Naive thymus-derived CD4-positive, alpha-beta T cell (primary cell): ENCODE measurements at places on chromosomes 3 and 15. TPM values are rescaled to one million over a fixed set of nuclear protein-coding genes. Genes with fewer than 3 reads are reported as not detected.

The SI gene
- total RNA-seq = not detected

The OCA2 gene
- not detected for total RNA-seq

The CASR gene
- not detected for total RNA-seq

The BCL6 gene
- total RNA-seq = 38.8 TPM

The C2CD4B gene
- total RNA-seq = 0.24 TPM

The LYZL4 gene
- total RNA-seq = not detected

The SCN11A gene
- 0.32 TPM for total RNA-seq

The GATM gene
- total RNA-seq = 1.6 TPM

The C3orf52 gene
- total RNA-seq = 1.2 TPM

DNA sequence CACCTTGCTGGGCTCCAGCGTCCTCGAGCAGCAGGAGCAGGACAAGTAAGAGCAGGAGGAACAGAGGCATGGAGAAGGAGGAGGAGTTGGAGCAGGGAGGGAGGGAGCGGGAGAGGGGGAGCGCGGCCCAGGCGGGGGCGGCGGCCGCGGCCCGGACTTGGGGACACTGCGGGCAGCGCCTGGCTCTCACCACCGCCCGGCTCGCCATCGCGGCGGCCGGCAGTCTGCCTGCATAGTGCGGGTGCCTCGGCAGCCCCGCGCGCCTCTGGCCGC, 440 bp downstream of the DCBLD2 start:
- DNase-seq = no peak

DNA sequence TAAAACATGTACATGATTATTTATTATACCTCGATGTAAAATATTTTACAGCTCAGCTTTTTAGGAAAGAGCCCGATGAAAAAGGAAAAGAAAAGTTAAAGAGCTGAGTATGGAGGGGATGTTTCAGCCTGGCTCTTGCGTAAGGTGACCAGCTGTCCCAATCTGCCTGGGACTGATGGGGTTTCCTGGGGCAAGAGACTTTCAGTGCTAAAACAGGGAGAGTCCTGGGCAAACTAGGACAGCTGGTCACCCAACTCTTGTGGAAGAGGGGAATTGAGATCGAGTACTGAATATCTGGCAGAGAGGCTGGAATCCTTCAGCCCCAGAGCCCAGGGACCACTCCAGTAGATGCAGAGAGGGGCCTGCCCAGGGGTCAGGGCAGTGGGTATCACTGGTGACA, 21.0 kb downstream of the DUOX2 start:
- DNase-seq = no peak

- DNase-seq = no peak
Observed at GRCh38 chr3:124273651-124274050, 281.7 kb upstream of the ROPN1 start.

DNA sequence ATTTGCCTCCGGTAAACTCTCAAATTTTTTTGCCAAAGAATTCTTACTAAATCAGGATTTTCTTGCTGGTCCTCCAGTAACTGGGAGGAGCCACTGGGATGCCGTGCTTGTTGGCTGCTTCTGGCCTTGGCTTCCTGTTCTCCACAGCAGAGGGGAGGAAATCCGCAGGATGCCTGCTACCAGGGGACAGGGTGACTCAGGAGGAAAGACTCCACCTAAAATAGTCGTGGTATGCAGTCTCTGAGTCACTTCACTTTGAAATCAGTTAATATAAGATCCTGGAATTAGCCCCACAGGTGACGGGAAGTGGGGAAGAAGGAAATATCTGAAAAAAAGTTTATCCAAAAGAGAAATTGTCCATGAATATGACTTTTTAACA, 6.5 kb upstream of the TM4SF18 start:
- no peak for DNase-seq

DNA sequence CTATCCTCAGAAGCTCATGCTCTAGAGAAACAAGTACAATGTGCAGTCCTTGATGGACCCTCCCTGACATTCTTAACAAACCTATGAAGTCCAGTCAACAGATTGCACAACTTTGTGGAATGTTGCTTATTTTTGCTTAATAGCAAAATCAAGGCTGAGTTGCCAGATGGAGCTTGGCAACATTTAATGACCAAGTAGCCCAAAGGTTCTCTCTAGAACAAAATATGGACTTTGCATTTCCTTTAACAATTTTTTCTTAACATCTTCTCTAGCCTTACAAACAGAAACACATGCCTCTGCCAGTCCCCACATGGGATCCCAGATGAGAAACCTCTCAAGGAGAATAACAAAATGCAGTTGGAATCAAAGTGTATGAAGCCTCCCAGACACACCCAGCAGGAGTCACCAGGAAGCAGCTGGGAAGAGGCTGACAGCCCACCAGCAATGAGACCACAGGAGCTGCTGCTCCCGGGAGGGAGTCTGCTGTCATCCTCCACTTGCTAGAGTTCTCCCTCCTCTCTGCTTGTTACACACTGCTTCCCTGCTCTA, 422.5 kb upstream of the CDIN1 start:
- DNase-seq = no peak

DNA sequence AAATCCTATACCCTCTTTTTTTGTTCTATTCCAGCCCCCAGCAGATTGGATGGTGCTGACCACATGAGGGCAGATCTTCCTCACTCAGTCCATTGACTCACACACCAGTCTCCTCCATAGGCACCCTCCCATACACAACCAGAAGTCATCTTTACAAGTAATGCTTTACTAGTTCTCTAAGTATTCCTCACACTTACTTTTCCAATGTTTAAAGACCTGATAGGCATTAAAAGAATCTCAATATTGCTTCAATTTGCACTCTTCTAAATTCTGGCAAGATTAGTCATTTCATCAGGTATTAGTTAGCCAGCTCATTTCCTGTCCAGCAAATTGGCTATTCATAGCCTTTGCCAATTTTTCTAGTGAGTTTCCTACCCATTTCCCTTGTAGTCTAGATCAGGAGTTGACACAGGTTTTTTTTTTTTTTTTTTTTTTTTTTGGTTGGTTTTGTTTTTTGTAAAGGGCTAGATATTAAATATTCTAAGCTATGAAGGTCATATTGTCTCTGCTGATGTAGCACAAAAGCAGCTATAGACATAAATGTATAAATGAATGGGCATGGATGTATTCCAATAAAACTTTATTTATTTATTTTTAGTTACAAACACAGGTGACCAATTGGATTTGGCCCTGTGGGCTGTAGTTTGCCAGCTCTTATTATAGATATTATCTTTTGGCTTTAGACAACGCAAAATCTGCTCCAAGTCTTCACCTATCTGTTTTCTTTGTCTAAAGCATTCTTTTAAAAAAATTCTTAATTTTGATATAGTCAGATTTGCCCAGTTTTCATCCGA, 76.1 kb downstream of the ABHD5 start:
- DNase-seq = no peak

GRCh38 chr15:34436126-34436955, 1.3 kb downstream of the GOLGA8A start:
- DNase-seq = peak; percentile 31

GRCh38 chr3:111662907-111663306, 67.8 kb upstream of the ZBED2 start:
- no peak for DNase-seq

DNA sequence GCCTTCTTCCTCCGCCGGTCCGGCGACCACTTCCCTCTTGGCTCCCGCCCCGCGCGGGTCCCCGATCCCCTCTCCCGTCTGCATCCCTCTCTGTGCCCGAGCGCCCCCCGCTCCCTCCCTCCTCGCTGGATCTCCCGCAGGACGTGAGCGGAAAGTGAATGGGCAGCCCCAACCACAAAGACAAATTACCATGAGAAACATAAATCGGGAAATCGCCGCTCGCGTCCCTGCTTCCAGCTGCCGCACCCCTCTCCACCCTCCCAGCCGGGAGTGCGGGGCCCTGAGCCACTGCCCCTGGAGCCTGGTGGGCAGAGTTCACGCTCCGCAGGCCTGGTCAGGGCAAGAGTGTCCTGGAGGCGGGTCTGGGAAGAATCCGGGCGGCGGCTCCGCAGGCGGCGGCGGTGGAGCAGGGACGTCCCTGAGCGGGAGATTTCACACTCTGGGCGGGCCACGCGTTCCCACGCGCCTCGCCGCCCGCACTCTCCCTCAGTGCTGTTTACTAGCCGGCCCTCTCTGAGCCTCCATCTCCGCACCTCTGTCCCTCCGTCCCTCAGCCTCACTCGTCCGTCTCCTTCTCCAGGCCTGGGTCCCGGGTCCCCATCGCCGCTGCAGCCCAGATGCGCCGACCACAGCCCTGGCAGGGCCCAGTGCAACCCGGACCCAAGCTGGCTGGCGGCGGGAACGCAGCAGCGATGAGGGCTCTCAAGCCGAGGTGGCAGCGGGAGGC, 835 bp downstream of the SEMA5B start:
- DNase-seq = peak; percentile 37

DNA sequence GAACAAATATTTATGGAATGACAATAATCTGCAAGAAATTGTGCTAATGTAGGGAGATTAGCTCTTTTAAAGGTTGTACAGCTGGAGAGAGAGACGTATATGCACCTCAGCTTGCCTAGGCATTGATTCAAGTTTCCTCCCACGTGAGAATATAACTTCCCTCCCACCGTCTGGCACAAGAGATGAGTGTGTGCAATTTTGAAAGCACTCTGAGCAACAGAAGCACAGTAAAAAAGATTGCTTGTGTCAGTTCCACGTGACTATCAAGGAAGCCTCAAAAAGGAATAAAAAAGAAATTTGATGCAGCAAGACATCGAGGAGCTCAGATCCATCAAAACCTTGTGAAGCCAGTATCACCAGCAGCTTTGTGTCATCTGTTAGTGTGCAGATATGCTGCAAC, 435.3 kb downstream of the TUSC7 start:
- no peak for DNase-seq

DNA sequence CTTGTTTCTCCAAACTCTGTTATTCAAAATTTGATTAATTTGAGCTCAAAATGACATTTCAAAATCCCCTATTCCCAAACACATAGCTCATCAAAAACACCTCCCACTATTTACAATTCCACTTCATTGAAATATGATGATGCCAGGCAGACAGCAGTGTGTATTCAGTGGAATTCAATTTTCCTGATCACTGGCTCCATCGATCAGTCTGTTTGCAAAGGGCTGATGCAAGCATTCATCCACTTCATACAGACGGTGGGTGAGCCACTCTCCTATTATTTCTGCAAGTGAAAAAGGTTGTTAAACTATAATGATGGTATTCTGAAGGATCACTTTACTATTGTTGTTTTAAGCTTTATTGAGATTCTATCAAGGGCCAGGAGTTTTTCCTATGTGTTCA, 90.7 kb downstream of the RTP4 start:
- DNase-seq = no peak

DNA sequence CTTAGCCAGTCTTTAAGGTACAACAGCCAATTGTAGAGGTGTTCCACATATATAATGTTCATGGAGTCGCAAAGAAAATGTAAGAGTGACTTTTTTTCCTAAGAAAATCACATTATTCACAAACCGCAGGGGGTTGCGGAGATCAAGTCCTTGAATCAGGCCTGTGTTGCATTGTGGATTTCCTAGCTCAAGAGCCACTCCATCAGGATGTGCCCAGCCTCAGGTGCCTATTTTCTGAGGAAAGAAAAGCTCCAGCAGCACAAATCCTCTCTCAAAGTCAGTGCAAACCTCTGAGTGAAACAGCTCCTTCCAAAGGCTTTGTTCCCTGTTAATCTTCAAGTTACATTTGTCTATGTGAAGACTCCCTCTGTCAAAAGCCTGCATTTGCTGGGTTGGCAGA, 349.4 kb downstream of the CLSTN2 start:
- no peak for DNase-seq

GRCh38 chr3:63764511-63764910, 54.6 kb upstream of the C3orf49 start:
- no peak for DNase-seq

- no peak for DNase-seq
Observed at GRCh38 chr3:116216761-116217160, 228.5 kb downstream of the LSAMP start.

DNA sequence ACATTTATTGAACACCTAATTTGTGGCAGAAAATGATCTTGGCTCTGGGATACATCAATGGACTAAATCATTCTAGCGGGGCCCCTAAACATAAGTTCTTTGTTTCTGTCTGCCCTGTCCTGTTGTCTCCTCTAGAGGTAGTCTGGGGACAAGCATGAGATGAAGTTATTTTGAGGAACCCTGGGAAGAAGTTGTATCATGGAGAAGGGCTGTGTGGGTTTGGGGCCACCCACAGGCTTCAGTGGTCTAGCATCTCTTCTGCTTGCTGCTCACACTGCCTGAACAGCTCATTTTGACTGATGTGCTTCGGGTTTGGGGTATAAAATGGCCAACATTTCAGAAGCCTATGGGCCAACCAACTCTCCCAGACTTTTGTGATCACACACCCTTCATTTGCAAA, 50.3 kb upstream of the OSBPL11 start:
- DNase-seq = no peak

DNA sequence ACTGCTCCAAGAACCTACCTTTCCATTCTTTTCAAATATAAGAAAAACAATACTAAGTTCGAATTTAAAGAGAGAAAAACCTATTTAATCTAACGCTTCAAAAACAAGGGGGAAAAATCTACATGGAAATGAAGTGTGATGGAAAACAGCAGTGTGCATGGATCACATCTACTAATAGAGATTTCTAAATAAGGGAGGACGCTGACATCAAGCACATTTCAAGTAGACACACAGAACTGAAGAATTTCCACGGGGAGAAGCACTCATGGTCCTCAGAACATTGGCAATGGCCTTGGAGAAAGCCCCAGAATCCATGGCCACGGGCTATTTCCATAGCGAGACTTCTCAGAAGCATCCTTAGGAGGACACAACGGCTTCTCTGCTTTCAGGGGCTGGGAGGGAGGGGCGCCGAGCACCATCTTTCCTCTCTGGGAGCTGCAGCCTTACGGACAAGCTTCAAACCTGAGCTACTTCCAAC, 1.0 kb downstream of the TASOR start:
- DNase-seq = no peak

DNA sequence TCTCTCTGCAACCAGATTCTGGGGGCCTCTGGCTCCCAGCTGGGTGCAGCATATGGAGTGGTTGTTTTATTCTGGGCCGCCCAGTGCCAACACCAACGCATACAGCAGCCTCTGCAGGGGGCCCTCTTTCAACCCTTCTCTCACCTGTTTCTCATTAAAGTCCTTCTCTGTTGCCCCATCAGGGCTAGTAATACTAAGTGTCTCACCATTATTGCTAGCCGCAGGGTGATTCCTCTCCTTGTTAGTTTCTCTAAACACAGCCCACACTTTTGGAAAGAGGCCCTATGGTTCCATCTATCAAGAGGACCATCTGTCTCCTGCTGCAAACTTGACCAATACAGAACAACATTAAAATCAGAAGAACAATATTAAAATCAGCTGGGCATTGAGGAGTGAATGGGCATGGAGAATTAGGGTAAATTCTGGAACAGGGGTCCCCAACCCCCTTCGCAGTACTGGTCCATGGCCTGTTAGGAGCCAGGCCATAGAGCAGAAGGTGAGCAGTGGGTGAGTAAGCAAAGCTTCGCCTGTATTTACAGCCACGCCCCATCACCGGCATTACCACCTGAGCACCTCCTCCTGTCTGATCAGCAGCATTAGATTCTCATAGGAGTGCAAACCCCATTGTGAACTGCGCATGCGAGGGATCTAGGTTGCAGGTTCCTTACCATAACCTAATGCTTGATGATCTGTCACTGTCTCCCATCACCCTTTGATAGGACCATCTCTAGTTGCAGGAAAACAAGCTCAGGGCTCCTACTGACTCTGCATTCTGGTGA, 36.5 kb downstream of the ALS2CL start:
- no peak for DNase-seq
